ENCODE measurements at places on chromosomes 2 and 18.

GRCh38 chr2:71861186-71862160, 286.2 kb downstream of the CYP26B1 start:
- no peak for DNase-seq

- peak; percentile 57 for DNase-seq
Observed at GRCh38 chr2:25825238-25825637, 53.0 kb downstream of the ASXL2 start.

DNA sequence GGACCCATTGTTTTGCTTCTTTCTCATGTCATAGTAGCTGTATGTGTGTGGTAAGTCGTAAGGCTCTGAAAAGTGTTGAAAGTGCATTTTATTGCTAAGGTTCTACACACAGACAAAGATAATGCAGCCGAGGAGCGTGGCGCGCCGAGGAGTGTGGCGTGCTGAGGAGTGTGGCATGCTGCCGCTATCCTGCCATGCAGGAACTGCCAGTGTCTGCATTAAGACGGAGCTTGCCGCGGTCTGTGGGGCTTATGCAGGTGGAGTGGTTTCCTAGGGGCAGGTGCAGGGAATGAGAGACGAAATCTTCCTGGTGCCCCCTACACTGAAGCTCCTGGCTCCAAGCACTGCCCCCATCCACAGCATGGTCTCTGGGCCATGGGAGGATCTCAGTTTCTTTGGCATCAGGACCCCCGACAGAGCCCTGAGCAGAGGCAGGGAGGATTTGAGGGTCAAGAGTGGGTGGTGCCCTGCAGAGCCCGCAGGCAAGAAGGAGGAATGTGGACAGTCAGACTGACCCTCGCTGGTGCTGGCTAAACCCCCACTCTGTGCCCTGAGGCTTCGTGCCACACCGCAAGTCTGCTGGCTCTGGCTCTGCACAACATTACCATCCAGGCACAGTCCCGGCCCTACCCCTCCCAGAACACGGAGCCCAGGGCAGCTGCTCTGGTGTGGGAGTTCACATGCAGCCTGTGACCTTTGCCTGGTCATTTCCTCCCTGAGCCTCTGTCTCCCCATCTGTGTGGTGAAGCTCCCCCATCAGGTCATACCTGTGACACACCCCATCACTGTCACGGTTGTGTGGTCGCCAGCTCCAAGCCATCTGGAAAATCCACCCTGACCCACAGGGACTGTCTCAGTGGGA, 3.2 kb downstream of the SNED1 start:
- DNase-seq: peak; percentile 14

- peak; percentile 26 for DNase-seq
Observed at GRCh38 chr18:37270038-37270665, 295.4 kb downstream of the CELF4 start.

DNA sequence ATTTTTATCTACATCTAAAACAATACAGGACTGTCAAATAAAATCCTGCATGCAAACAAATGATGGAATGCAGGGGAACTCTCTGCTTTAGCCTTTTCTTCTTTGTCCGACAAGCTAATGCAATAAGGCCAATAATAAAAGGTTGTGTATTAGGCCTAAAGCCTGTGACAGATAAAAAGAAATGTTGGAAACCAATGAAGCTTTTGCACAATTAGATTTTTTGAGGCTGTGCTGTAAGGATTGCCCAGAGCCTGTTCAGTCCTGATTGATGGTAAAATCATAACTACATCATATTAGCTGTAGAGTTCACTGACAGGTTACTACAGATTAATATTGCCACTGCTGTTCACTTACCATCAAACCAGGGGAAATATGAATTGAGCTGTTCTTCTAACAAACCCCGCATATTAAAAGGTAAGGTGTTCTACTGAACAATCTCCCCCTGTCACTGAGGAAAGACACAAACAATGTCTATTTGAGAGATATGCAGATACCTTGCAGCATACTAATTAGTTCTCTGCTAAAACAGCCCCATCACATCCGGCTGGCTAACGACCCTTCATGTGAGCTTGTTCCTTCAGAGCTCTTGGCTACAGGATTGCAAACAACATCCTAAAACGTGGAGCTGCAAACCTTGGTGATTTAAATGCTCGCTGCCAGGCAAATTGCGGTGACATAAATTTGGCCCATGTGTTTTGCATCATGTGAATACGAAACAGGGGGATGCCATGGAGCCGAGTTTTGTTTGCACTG, 305.4 kb downstream of the MTX2 start:
- DNase-seq: no peak

- DNase-seq: no peak
Observed at GRCh38 chr2:159185401-159186130, 100.9 kb downstream of the WDSUB1 start.

GRCh38 chr2:190467575-190468083, 59.5 kb downstream of the MFSD6 start:
- no peak for DNase-seq

- no peak for DNase-seq
Observed at GRCh38 chr2:239259603-239260298, 141.1 kb downstream of the HDAC4 start.

DNA sequence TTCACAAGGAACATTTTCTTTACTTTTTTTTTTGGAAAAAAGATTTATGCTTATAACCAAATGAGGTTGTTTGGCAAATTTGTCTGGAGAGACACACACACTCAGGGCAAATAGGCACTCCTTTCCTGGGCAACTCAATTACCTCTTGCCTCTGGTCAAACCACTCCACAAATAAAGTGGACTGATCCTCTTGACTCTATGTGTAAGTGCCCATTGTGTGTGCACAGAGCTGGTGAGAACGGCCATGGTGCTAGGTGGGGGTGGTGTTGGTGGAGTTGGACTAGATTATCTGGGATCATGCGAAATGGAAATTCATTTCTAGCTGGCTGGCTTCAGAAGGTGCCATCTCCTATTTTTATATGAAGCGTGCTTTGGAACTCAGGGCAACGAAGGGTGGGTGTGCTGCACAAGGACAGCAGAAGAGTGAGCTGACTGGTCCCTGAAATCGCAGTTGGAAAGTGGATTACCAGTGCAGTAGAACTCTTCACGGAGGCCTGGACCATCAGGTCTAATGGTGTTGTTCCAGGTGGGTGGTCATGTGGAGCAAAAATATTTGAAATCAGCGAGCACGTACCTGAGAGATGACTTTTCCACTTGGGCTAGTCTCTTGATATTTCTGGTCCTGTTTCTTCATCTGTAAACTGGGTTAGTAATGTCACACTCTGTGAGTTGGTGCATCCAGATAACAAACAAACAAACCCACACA, 149.9 kb downstream of the RPIA start:
- no peak for DNase-seq

GRCh38 chr2:192011196-192011595, 164.3 kb upstream of the CAVIN2 start:
- no peak for DNase-seq

Data from stimulated activated CD4-positive, alpha-beta T cell treated with anti-CD3 and anti-CD28 coated beads, Interleukin-2, amount 100 ng/mL, for 24 hours (primary cell).